ENCODE measurements at places on chromosomes 13 and 19.
A peak's percentile ranks its signal among the peaks of the same experiment; 100 is the strongest.

DNA sequence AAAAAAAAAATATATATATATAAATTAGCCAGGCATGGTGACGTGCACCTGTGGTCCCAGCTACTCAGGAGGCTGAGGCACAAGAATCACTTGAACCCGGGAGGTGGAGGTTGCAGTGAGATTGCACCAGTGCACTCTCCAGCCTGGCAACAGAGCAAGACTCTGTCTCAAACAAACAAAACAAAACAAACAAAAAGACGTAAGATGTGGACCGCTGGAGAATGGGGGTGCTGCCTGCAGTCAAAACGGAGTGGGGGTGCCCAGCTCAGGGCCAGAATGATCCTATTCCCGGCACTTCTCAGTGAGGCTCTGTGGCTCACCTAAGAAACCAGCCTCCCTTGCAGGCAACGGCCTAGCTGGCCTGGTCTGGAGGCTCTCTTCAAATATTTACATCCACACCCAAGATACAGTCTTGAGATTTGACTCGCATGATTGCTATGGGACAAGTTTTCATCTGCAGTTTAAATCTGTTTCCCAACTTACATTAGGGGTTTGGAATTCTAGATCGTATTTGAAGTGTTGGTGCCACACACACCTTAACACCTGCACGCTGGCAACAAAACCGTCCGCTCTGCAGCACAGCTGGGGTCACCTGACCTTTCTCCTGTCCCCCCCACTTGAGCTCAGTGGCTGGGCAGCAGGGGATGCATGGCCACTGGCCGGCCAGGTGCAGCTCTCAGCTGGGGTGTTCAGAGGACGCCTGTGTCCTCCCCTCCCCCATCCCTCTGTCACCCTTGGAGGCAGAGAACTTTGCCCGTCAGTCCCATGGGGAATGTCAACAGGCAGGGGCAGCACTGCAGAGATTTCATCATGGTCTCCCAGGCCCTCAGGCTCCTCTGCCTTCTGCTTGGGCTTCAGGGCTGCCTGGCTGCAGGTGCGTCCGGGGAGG lies at the start of gene F7:
Gene F7 (plus strand): TSS at position 760 of the 889 bp plus-strand sequence. CDS start 51 bp downstream, at position 811.
- DNase-seq: no peak

GRCh38 chr19:50431343-50432220 lies 1.1 kb upstream of the MYBPC2 start:
- peak; percentile 97 for DNase-seq

DNA sequence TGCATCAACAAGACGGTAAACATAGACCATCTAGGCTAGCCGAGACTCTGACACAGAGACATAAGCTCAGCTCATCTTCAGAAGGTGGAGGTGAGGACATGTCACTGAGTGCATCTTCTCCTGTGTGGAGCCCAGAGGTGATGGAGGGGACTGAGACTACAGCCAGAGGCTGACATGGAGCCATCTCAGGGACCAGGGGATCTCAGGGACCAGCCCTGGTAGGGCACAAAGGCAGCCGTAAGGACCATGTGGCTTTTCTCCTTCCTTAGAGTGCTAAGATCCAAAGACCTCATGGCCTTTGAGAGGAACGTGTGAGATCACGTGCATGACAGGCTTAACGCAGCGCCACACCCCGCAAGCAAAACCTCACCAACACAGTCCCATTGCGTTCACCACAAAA lies 126.9 kb downstream of the RAB20 start:
- DNase-seq: no peak

GRCh38 chr13:72953391-72953965 lies 105.3 kb upstream of the KLF5 start:
- no peak for DNase-seq

- no peak for DNase-seq
These were observed 67.5 kb downstream of the POSTN start for GRCh38 chr13:37531049-37531448.

- no peak for DNase-seq
These were observed 19.0 kb upstream of the PLPP2 start for GRCh38 chr19:310141-310651.

GRCh38 chr19:18587962-18588610 lies 512 bp upstream of the REX1BD start:
- DNase-seq: peak; percentile 53

DNA sequence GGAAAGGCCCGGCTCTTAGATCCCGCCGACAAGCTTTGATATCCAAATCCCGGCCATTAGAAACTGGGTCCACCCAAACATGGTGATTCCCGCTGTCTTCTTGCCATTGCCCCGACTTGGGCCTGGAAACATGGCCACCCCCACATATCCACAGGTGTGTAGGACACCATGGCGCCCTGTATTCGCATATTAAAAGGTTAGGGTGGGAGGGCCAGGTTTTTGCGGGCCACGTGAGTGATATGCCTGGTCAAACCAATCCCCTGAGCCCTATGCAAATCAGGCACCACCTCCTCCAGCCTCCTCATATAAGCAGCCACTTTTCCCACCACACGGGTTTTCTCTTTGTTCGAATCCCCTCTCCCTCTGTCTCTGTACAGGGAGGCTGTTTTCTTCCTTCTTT lies 766.4 kb downstream of the UQCRFS1 start:
- no peak for DNase-seq

DNA sequence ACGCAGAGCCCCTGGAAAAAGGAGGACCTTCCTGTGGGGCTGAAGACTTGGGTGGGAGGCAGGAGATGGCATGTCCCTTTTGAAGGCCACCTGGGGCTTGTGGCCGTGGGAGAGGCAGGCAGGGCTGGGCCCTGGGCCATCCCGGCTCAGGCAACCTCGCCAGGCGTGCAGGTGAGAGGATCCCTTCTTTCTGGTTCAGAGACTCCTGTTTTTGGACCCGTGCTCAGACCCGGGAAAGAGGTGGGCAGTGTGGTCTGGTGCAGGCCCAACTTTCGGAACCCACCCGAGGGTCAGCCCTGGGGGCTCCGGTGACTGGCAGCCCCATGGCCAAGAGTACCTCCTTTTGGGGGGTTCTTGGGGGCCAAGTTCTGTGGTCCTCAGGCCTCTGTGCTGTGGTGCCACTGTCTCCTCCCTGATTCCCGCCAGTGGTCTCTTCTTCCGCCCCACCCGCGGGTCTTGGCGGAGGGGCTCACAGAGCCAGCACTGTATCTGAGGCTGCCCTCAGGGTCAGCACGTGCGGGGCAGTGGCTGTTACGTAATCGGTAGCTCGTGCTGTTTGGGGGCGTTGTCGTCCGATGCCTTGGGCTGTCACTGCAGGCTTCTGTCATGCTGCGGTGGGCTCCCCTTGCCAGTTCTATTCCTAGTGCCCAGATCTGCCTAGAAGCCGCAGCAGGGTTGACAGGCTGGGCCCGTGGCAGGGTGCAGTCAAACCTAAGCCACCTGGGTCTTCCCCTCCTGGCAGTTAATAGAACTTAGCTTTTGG lies 42.7 kb downstream of the KDM4B start:
- no peak for DNase-seq

GRCh38 chr19:10191347-10191746 lies 3.4 kb downstream of the DNMT1 start:
- no peak for DNase-seq

GRCh38 chr13:44364345-44365000 lies 9.2 kb upstream of the SERP2 start:
- peak; percentile 85 for DNase-seq

GRCh38 chr13:26469602-26470001 lies 87.9 kb upstream of the WASF3 start:
- no peak for DNase-seq

GRCh38 chr19:23905771-23906170 lies 8.9 kb upstream of the ZNF726 start:
- DNase-seq: no peak

- peak; percentile 89 for DNase-seq
These were observed 17.2 kb upstream of the RNF17 start for GRCh38 chr13:24746618-24747247.

- DNase-seq: peak; percentile 85
These were observed 1244.5 kb downstream of the PCDH9 start for GRCh38 chr13:65985612-65986011.

DNA sequence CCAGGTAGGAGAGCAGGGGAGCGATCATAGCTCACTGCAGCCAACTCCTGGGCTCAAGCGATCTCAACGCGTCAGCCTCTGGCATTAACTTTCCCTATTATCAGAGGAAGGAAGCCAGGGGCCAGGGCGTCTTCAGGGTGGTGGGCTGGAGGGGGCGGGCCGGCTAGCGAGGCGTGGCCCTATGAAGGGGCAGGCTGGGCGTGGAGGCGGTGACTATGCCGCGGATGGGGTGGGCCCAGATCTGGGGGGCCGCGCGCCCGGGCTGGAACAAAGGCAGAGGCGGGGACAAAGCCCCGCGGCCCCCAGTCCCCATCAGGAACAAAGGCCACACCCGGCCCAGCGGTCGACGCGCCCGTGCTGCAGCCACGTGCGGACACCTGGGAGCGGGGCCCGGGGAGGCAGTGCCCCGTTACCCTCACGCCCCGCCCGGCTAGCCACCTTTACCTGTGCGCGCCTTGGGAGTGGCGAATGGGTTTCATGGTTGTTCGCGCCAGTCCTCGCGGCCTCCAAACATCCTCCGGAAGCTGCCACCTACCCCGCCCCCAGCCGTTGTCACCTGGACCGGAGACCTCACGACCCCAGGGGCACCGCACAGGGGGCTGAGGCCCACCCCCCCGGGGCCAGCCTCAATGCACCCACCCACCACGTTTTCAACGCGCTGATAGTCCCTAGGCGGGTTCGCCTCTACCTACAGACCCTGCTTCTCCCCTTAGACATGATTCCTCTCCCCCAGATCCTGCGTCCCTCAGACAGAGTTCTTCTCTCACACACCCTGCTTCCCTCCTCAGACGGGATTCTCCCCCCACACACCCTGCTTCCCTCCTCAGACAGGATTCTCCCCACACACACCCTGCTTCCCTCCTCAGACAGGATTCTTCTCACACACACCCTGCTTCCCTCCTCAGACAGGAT lies 5.4 kb upstream of the TRIM28 start:
- peak; percentile 96 for DNase-seq

- DNase-seq: no peak
These were observed 64.5 kb upstream of the SLC10A2 start for GRCh38 chr13:103130681-103131210.

DNA sequence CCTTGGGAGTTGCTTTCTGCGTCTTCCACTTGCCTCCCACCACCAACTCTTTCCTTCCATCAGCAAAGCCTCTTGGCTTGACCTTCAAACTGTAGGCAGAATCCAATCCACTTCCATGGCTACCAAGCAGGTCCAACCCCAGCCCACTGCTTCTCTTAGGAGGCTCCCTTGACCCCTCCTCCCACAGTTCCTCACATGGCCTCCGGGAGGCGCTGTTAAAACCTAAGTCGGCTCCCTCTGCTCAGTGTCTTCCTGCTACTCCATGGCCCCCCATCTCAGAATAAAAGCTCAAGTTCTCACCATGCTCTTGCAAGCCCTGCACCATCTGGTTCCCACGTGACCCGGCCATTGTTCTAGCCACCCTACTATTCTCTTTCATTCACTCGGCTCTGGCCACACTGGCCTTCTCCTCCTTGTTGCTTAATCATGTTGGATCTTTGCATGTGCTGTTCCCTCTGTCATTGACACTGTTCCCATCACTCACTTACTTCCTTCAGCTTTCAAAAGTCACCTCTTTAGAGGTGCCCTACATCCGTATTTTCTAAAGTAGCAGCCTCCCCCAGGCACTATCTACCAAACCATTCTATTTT lies 7.5 kb downstream of the IZUMO2 start:
- DNase-seq: peak; percentile 65

GRCh38 chr19:42115219-42115618 lies 17.0 kb downstream of the POU2F2 start:
- DNase-seq: no peak

- no peak for DNase-seq
These were observed 148.2 kb downstream of the RAP2A start for GRCh38 chr13:97582170-97582569.

- DNase-seq: no peak
These were observed 342.4 kb downstream of the KCNRG start for GRCh38 chr13:50357586-50358118.

- no peak for DNase-seq
These were observed 26.4 kb upstream of the ADGRE2 start for GRCh38 chr19:14804765-14805164.

DNA sequence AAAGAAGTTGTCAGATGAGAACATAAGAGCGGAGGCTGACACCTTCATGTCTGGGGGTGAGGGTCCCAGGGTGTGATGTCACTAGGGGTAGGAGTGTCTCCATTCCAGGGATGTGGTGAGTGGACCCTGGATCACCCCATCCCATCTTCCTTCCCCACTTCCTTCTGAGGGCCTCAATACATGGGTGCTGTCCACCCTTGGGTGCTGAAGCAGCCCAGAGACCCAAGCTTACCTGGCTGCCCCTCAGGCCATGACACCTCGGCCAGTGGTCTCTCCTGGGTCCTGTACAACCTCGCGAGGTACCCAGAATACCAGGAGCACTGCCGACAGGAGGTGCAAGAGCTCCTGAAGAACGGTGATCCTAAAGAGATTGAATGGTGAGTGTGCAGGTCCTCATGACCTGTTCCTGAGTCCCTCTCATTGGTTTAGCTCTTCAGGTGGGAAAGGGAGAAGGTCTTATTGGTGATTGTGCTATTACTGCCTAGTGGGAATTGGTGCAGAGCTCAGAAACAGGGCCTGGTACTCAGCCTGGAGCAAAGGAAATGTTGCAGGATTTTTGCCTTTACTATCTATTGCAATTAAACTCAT lies 37.7 kb upstream of the CYP4F8 start:
- DNase-seq: peak; percentile 48

- no peak for DNase-seq
These were observed 20.5 kb upstream of the IGFL1 start for GRCh38 chr19:46209051-46209450.

All from endodermal cell (in vitro differentiated cells).